Islet precursor cell (in vitro differentiated cells): ENCODE measurements at places on chromosomes 2 and 18.
A peak's percentile ranks its signal among the peaks of the same experiment; 100 is the strongest.

DNA sequence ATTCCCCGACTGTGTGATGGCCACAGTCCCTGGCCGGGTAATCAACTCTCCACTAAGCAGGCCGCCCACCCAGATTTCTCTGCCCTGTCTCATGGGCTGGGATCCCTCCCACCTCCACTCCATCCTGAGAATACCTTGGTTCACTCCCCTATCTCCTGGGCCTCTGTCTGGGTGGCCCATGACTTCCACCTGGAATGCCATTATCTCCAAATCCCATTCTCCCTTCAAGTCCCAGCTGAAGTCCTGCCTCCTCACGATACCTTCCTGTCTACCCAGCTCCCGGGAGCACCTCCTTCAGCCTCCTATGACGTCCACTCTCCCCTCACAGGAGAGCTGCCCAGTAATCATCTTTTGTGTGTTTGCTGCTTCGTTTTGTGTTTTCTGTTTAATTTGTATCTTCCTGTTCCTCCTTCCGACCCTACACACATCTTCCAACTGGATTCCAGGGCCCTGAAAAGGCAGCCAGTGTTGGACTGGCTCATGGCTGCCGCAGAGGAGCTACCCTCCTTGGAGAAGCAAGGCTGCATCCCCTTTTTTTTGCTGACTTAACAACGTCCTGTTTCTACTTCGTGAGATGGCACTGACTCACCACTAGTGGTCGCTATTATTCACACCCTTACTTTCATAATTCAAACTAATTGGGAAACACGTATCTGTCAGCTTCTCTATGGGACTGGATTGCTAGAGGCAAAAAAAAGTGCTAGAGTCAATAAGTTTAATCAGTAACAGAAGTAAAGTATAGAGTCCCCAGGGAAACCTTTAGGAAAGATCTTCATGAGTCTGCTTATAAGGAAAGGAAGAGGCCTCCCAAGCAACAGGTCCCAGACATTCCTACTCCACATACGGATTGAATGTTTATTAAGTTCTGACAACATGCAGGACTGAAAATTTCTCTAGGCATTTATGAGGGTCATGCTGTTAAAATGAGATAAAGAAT lies 171.9 kb upstream of the GATA6 start:
- DNase-seq, result no peak

GRCh38 chr18:3806656-3807055 lies 356.7 kb downstream of the TGIF1 start:
- no peak for DNase-seq

- peak; percentile 47 for DNase-seq
These were observed 13.5 kb downstream of the INPP4A start for GRCh38 chr2:98458207-98458606.

GRCh38 chr2:79369127-79369526 lies 143.7 kb upstream of the CTNNA2 start:
- DNase-seq, result no peak

GRCh38 chr2:218566296-218566695 lies 1.9 kb downstream of the USP37 start:
- DNase-seq, result no peak

GRCh38 chr2:173693044-173693589 lies 272.1 kb downstream of the SP3 start:
- no peak for DNase-seq
